ENCODE measurements at places on chromosomes 16 and 17. TPM values are rescaled to one million over a fixed set of nuclear protein-coding genes. Genes with fewer than 3 reads are reported as not detected.

FZD2 gene
- total RNA-seq, result 12.9 TPM

PLK1 gene
- total RNA-seq, result 16.0 TPM

CLDN7 gene
- 65.7 TPM for total RNA-seq

MYOCD gene
- 0.38 TPM for total RNA-seq

CCL4L2 gene
- total RNA-seq, result not detected

Measured in endothelial cell (in vitro differentiated cells).